ENCODE measurements at places on chromosomes 5 and 9.

- DNase-seq: peak; percentile 98
Measured at GRCh38 chr9:120868676-120869359, 8.2 kb downstream of the PHF19 start.

DNA sequence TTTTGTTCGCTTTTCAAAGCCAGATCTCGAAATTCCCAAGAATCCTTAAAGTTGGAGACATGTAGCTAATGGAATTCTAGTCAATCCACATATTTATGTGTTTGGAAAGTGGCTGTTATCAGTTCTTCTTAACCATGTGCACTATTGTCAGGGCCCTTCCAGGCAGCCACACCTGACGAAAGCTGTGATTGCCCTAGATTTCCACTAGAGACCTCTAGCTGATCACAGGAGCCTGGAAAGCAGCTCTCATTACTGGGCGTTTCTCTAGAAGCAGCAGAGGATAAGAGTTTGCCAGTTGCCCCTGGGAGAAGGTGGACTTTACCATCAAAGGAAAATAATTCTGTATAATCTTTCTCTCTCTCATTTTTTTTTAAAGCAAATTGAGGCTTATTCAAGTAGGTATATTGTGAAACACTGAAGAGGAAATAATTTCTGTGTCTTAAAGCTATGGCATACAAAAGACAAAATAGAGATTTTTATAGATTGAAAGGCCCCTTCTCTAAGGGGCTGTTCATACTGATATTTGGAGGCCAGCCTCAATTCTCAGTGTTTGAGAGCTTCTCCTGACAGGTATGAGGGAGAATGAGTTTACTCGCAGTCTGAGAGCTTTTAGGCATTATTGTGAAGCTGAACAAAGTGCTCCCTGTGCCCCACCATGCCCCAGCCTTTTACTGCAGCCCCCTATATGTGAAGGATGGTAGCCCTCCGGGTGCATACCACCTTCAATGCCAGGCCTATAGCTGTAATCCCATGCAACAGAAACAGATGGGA lies 405.4 kb upstream of the ACTBL2 start:
- DNase-seq: no peak

GRCh38 chr5:109053995-109054417 lies 306.3 kb downstream of the FER start:
- DNase-seq: no peak

- DNase-seq: no peak
Measured at GRCh38 chr5:153135411-153135810, 355.1 kb upstream of the GRIA1 start.

DNA sequence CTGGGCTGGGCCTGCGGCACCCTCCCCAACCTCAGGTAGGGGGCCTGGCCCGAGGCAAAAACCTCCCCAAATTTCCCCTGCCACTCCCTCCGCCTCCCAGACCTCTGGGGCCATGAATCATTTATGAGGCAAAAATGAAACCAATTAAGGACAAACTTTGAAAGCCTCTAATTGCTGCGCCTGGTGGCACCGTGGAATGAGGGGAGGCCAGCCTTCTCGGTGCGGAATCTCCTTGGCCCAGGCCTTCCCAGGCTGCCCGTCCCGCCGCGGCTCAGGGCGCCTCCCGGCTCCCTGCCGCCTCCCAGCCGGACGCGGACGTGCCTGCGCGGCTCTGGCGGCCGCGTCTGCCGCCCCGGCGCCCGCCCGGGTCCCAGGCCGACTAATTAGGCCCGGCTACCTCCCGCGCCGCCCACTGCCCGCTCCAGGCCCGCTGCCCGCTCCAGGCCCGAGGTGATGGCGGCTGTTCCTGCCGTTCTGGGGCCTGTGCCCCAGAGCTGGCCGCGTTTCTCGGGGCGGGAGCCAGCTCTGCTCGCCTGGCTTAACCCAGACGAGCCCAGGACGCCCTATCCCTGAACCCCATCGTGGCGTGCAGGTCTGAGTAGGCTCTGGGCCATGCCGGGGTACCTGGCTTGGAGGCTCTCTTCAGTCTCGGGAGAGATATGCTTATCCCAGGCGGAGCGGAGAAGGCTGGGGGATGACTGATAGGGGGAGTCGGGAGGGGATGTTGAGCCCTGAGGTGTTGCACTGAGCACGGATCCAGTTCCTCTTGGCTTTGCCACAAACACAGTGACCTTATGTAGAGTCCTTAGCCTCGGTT lies 20.1 kb downstream of the CXXC5 start:
- no peak for DNase-seq

- no peak for DNase-seq
Measured at GRCh38 chr5:95075111-95075510, 209.8 kb downstream of the MCTP1 start.

GRCh38 chr5:74122979-74123590 lies 497.1 kb downstream of the ARHGEF28 start:
- no peak for DNase-seq
